ENCODE measurements at places on chromosomes 1 and 21.

GRCh38 chr1:53755874-53756273 is 16.9 kb upstream of the GLIS1 start:
- DNase-seq = no peak

GRCh38 chr1:29975036-29975694 is 738.8 kb downstream of the PTPRU start:
- DNase-seq = no peak

DNA sequence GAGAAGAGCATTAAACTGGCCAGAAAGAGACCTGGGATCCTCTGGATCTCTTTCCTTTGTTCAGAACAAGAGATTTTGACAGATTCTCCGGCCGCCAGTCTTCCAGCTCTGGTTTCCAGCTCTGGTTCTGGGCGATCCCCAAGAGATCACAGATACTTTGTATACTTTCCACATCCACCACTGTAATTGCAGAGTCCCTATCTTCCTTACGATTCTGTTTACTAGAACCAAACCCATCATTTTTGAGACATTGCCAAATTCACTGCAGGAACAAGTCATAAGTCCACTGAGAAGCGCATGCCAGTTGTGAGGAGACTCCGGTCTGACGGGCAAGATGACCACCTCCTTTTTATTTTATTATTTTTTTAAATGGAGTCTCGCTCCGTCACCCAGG is 505.2 kb downstream of the SMYD3 start:
- no peak for DNase-seq

GRCh38 chr1:7299329-7299799 is 471.7 kb upstream of the VAMP3 start:
- DNase-seq = peak; percentile 89

DNA sequence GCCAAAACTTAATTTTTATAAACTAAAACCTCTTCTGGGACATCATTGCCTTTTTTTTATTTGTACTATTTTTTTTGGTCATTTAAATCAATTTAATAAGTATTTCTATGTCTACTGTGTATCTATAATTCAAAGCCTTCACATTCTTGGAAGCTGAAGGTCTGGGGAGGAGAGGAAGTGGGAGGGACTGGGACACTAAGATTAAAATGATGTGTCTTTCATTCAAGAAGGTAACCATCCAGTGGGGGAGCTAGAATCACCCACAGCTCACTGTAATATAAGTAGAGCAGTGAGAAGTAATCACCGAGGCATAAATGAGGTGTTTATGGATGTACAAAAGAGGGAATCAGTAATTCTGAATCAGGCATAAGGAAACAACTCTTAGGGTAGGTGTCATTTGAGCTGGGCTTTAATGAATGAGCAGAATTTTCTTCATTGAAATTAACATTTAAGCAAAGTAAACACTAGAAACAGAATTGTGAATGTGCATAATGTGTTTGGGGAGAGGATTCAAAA is 52.8 kb downstream of the PTGER3 start:
- DNase-seq = no peak

Data from aorta (tissue), 5 donors.